ENCODE measurements at places on chromosomes 3 and 15. TPM values are rescaled to one million over a fixed set of nuclear protein-coding genes. Genes with fewer than 3 reads are reported as not detected.

The SRGAP3 gene
- polyA plus RNA-seq, result 0.06 TPM

The KLHL6 gene
- 5.1 TPM for polyA plus RNA-seq

The CHST13 gene
- not detected for polyA plus RNA-seq

The PRRT3 gene
- polyA plus RNA-seq, result 2.0 TPM

The PATL2 gene
- 0.18 TPM for polyA plus RNA-seq

The HDC gene
- polyA plus RNA-seq, result not detected

- no peak for DNase-seq
Measured at GRCh38 chr15:67746022-67746421, 79.3 kb upstream of the SKOR1 start.

- DNase-seq, result no peak
Measured at GRCh38 chr3:32819551-32820348, 2.0 kb downstream of the TRIM71 start.

- DNase-seq, result no peak
Measured at GRCh38 chr3:66355394-66355793, 134.6 kb downstream of the SLC25A26 start.

DNA sequence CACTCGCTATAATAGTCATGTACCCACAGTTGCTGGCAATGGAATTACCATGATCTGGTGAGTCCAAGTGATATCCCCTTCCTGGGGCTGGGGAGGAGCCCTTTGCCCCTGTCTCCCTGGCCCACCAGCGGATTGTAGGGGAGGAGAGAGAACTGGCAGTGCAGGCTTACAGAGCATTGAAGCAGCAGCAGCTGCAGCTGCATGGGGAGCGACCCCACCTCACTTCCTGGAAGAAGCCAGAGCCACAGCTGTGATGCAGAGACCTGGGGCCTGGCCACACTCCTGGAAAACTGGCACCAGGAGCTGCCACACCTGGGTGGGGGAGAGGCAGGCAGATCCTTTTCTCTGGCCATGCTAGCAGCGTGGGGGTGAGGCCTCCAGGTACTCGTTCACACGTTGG is 300.1 kb upstream of the PROK2 start:
- DNase-seq, result no peak

GRCh38 chr3:111732252-111732879 is 126.7 kb upstream of the PHLDB2 start:
- DNase-seq, result no peak

- no peak for DNase-seq
Measured at GRCh38 chr3:186520431-186520830, 23.7 kb downstream of the CRYGS start.

All from endothelial cell of umbilical vein (primary cell).